Endodermal cell (in vitro differentiated cells): ENCODE measurements at places on chromosomes 12 and 14.

DNA sequence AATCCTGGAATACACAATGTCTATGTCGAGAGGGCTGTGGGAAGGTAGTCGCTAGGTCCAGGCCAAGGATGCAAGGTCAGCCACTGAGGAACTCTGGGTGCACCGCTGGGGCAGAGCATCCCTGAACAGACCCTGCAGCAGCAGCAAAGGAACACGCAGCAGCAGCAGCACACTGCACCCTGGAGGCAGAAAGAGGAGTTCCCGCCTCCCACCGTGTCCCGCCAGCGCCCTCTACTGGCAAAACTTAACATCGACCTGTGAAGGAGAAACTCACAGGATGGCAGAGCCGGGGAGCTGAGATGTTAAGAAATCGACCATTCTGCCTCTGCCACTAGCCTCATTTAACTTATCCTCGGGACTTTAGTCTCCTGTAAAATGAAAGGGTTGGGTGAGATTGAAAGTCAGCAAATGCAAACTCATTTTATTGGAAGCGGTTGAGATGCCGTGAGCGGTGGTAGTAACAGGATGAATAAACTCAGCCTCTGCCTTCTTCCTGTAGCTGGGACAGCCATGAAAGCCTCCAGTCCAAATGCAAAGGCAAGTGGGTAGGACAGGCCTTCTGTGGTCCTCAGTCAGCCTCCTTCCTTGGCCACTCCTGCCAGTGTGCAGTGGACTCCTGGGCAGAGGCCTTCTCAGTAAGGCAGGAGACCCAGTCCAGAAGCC lies 45.6 kb downstream of the STAB2 start:
- peak; percentile 99 for DNase-seq

GRCh38 chr12:108594-108993 lies 42.0 kb downstream of the IQSEC3 start:
- no peak for DNase-seq

GRCh38 chr12:32586390-32586789 lies 92.7 kb upstream of the DNM1L start:
- no peak for DNase-seq

DNA sequence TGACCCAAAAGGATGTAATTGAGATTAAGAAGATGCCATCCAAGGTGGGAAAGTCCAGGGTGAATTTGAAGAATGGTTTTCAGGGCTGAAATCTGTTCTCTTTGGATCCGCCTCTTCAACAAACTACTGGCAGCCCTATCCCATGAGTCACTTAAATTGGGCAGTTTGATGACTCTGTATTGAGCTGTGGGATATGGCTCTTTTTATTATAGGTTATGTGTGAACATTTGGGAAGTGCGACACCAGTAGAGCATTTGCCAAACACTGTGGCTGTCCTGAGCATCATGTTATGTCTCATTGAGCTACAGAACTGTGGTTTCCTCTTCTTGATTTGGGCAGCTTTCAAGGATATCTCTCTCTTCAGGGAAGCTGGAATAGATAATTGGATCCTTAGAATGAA lies 22.3 kb downstream of the IFT43 start:
- no peak for DNase-seq

- DNase-seq: no peak
These were observed 21.1 kb downstream of the FKBP3 start for GRCh38 chr14:45112896-45113781.

- DNase-seq: no peak
These were observed 22.4 kb downstream of the XRCC3 start for GRCh38 chr14:103692871-103693270.

- DNase-seq: peak; percentile 93
These were observed 89.7 kb downstream of the TMCC3 start for GRCh38 chr12:94560431-94561221.

DNA sequence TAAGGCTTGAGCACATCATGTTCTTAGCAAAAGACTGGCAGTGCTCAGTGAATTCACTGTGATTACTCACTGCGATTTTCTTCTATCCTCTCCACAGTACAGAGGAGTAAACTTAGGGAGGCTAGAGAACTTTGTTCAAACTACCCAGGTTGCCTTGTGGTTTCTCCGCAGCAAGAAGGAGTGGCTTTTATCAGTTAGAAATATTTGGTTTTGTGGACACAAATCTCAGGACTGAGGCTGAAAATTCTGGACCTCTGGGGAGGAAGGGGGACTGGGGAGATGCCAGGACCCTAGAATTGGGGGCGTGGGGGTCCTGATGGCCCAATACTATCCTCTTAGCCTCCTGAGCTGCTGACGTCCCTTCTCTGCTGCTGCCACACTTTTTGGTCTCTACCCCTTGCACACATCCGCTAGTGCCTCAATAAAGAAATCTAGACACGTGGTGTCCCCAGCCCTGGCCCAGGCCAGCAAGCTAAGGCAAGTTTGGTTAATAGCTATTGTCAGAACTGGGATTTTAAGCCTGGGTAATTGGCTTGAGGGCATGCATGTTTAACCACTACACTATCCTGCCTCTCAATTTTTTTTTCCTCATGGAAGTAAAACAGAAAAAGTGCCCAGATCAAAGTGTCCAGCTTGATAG lies 842 bp downstream of the OAS2 start:
- no peak for DNase-seq

- no peak for DNase-seq
These were observed 21.1 kb downstream of the PLXNC1 start for GRCh38 chr12:94169495-94169894.

- DNase-seq: no peak
These were observed 6.0 kb downstream of the EID3 start for GRCh38 chr12:104309446-104309993.

- no peak for DNase-seq
These were observed 45.8 kb upstream of the EIF5 start for GRCh38 chr14:103288076-103288766.

- DNase-seq: peak; percentile 95
These were observed 47.6 kb downstream of the MYBPC1 start for GRCh38 chr12:101642115-101643067.

GRCh38 chr14:67468378-67468730 lies 20.2 kb downstream of the TMEM229B start:
- DNase-seq: no peak

DNA sequence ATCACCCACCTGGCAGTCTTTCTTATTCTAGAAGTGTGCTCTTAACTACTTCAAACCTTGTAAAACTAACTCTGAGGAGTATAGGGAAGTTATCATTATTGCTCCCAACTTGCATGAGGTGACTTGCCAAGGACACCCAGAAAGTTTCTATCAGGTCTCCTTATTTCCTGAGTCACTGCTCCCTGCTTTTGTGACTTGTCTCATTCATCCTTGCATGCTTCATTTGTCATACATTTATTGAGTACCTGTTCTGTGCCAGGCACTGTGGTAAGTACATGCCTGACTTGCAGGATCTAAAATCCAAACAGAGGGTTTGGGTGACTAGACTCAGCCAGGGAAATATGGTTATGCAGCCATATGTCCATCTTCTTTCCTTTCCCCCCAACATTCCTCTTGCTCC lies 25.5 kb downstream of the CFAP251 start:
- peak; percentile 24 for DNase-seq

DNA sequence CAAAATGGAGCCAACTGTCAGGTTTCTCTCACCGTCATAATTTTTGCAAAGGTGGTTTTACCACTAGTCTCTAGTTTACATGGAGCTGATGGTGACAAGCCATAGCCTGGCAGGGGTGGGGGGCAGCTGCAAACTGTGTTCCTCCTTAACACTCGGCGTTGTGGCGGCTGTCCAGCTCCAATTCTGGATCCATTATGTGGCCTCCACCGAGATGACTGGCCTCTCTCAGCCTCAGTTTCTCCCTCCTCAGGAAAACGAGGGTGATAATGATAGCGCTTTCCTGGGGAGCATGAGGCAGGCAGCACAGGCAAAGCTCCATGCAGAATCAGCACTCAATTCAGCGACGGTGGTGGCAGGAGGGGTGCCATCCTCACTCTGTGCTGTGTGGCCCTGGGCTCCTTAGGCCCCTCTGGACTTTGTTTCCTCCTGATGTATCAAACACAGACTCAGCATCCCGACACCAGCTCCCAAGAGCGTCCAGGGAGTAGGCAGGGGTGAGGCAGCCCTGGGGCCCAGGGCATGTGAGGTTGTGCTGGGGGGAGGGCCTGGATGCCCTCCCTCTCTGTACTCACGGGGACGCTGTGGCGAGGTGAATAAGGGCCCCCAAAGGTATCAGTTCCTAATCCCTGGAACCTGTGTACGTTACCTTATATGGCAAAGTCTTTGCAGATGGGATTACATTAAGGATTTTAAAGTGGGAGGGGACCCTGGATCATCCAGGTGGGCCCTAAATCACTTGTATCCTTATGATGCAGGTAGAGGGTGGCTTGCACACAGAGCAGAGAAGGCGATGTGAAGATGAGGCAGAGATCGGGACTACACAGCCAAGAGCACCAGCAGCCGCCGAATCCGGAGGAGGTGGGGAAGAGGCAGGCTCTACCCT lies 46.8 kb upstream of the EIF5 start:
- DNase-seq: no peak

- DNase-seq: no peak
These were observed 1.1 kb downstream of the GCH1 start for GRCh38 chr14:54901380-54902142.

GRCh38 chr12:6699259-6699988 lies 1.2 kb downstream of the PIANP start:
- DNase-seq: peak; percentile 59

DNA sequence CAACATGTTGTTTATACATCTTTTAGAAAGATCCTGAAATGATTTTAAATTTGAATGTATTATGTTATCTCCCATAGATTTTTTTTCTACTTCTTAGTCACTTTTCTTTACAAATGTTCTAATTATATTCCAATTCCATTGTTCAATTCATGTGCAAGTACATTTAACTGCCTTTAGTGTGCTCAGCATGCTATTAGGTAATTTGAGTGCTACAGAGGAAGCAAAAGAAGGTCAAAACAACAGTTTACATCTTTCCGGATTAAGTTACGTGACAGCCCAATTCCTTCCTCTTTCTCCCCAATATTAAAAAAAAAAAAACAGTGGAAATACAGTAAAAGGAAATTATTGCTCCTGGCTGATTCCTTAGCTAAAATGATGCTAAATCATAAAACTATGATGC lies 98.3 kb downstream of the RTN1 start:
- DNase-seq: no peak

GRCh38 chr12:75854681-75855309 lies 176.8 kb downstream of the PHLDA1 start:
- no peak for DNase-seq

GRCh38 chr12:79911889-79912656 lies 22.8 kb downstream of the PPP1R12A start:
- no peak for DNase-seq

DNA sequence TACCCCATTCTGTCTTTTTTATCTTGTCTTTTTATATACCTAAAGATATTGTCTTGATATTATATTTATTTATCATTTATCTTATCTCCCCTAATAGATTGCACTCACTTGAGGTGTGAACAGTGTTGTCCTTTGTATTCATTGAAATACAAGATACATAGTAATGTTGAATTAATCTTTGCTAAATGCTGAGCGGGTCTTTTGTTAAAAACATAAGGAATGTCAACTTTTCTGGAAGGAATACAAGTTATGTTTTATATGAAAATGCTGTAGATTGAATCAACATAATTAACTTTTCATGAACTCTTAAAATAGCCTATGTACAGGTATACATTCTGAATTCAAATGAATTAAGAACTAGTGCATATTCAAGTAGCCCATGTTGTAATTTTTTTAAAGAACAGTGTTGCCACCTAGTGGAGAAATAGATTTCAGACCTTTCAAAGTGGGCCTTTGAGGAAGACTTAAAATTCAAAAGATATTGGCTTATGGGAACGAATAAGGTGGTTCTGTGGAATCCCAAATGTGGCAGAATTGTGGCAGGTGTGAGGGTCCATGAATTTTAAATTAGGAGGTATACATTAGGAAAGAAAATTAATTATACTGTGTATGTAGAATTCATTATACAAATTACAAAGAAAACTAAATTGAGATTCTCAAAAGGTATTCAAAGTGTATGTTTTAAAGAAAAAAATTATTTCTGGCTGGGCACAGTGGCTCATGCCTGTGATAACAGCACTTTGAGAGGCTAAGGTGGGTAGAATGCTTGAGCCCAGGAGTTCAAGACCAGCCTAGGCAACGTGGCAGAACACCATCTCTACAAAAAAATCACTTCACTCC lies 19.1 kb downstream of the BBOF1 start:
- no peak for DNase-seq

DNA sequence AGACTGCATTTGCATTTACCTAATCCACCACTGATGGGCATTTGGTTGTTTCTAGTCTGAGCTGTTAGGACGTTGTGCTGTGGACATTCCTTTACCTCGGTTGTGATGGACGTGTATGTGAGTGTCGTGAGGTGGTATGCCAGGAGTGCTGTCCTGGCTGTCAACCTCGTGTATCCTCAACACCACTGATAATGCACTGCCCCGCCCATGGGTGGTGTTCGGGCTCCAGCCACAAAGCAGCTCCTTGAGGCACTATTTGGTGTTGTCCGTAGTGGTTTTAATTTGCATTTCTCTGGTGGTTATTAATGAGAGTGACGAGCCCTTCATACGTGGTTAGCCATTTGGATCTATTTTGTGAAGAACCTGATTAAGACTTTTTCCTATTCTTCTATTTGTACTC lies 87.6 kb downstream of the PPP2R5C start:
- no peak for DNase-seq

DNA sequence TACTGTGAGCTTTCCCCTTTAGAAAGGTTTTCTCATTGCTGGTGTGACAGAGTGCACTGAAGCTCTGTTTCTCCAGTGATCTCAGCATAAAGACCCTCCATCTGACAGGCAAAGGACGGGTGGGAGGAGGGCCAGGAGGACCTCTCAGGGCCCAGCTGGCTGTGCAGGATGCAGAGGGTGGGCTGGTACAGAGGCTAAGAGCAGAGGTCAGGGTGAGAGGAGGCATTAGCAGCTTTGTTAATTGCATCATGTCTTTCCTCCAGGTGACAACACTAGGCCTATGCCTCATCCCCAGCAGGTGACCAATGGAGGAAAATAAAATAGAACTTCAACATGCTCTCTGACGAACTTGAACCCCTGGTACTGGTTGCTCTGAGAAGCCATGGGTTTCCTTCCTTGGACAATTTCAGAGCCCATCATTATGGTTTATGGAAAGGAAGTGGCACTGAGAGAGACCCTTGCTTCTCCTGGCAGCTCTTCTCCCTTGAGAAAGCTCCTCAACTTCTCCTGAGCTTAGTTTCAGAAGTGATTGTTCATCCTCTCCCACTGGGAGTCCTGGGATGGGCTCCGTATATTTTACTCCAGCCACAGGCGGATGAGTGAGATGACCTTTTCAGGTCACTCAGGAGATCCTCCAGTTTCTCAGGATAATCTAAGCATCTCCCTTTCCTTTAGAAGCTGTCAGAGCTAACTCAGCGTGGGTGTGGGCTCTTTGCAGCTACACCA lies 45.8 kb upstream of the ATP23 start:
- peak; percentile 55 for DNase-seq

DNA sequence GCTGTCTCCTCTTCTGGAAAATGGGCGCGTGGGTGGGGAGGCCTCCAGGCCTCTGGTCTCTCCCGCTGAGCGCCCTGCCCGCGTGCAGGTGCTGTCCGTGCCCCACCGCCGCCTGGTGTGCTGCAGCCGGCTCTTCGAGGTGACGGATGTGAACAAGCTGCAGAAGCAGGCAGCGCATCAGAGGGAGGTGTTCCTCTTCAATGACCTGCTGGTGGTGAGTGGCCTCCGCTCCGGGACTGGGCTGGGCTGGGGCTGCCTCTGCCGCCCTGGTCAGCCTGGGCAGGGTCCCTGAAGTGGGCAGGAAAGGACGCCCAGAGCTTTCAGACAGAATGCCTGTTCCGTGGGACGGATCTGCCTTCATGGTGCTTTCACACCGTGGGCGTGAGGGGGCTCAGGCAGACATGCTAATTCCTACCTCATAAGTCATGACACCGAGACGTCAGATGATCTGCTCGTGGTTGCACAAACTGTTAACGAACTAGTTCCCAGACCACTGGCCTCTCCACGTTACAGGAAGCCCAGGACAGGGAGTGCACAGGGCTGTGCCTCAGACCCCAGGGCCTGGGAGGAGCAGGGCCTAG lies 50.5 kb downstream of the SLC6A12 start:
- no peak for DNase-seq
